ENCODE measurements at places on chromosomes 2 and 18.

DNA sequence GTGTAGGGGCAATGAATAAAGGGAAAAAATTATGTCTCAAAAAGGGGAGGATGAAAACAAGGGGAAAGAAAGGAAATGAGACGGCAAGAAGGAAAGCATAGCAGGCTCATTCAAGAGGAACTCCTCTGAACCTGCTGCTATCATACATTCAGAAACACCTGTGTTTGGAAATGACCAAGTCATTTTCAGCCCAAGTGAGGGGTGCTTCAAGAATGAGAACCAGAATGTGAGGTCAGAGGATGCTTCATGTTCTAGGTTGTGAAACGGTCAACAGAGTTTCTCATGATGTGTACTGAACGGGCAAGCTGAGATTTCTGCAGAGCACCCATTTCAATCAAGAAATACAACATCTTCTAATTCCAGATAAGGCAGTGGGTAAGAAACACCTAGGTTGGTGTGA, 1367.2 kb upstream of the CELF4 start:
- no peak for DNase-seq

DNA sequence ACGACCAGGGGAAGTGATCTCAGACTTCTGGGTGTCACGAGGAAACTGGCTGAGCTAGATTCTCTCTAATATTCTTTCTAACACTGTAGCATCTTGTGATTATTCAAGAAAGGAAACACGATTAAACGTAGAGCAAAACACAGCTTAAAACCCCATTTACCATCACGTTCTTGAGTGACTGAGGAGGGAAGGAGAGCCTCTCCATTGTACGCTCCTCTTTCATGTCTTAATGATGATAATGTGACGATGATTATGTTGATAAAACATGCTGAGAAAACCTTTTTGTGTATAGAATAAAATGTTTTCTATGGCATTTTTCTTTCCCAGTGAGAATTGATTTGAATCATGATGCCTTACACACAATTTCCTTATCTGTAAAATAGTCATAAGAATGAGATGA, 705.6 kb upstream of the ID2 start:
- no peak for DNase-seq

- DNase-seq = no peak
These were observed 148.0 kb downstream of the TTC32 start for GRCh38 chr2:19753818-19754217.

DNA sequence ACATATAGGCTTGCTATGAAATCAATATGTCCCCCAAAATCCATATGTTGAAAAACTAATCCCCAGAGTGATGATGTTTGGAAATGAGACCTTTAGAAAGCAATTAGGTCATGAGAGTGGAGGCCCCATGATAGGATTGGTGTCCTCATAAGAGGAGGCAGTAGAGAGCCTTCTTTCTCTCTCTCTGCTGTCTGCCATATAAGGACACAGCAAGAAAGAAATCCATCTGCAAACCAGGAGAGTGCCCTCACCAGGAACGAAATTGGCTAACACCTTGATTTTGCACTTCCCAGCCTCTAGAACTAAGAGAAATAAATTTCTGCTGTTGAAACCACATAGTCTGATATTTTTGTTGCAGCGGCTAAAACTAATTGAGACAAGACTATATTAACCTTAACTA, 89.5 kb downstream of the NBAS start:
- DNase-seq = no peak

- no peak for DNase-seq
These were observed 57.4 kb downstream of the SPP2 start for GRCh38 chr2:234107861-234108260.

GRCh38 chr2:197219636-197220035, 90.9 kb downstream of the ANKRD44 start:
- DNase-seq = no peak

DNA sequence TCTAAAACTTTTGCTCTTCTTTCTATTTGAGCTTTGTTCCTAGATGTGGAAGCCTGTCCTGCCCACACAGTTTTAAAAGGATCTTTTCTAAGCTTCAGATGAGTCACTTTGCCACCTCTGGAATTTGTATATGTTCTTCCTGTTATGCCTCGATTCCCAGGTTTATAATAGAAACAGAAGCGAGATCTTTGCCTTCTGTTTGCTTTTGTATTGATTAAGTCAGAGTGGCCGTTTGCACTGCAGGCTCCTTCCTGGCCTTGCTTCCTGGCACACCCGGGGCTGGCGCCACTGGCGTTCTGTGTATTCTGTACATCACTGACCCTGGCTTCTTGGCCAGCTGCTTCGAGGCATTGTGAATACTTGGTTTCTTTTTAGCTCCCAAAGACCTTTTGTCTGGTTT, 91.8 kb downstream of the MTCL1 start:
- no peak for DNase-seq

DNA sequence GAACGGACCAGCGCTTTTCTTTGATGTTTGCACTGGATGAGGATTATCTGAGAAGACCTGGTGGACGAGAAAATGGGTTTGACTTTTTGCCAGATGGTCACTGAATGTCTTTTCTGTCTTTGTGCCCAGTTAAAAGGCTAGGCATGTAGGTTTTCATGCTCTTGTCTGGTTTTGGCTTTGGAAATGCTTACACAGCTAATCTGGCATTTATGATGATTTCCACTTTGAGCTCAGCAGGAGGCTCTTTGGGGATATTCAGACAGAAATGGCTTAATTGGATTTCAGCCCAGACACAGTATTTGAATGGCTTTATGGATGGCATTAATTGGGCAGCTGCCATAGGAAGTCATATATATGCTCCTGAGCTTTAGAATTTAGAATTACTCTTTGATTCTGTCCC, 59.6 kb downstream of the NCK2 start:
- DNase-seq = no peak

DNA sequence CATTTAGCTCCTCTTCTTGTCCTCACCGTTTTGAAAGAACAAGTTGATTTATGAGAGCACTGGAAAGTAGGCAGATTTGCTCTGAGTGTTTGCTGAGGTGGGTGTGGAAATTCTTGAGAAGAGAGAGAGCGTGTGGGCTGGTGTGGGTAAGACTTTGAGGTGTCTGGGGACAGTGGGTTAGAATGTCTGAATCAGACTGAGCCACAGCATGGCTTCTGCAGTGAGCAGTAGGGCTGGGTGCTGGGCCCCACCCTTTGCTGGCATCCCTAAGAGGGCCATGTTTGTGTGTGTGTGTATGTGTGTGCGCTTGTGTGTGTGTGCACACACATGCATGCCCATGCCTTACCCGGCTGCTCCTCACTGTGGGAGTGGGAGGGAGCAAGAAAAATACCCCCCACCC, 63.7 kb downstream of the COPS8 start:
- DNase-seq = no peak

DNA sequence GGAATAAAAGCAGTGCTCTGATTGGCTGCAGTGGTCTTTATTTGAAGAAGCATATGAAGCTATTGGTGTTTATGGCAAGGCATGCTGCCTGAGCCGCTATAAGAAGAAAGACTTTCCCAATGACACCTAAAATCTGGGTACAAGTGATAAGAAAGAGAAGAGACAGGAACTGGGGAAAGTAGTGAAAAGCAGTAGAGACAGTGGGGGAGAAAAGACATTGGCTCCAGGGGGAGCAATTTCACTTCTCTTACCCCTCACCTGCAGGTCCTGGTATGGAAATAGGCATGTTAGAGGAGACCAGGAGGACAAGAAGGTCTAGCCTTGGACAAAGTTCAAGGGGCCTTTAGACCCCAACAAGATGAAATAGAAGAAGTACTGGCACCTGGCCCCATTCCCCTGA, 47.1 kb downstream of the PLCL1 start:
- no peak for DNase-seq

GRCh38 chr2:156399950-156400705, 36.1 kb upstream of the GPD2 start:
- DNase-seq = peak; percentile 64

DNA sequence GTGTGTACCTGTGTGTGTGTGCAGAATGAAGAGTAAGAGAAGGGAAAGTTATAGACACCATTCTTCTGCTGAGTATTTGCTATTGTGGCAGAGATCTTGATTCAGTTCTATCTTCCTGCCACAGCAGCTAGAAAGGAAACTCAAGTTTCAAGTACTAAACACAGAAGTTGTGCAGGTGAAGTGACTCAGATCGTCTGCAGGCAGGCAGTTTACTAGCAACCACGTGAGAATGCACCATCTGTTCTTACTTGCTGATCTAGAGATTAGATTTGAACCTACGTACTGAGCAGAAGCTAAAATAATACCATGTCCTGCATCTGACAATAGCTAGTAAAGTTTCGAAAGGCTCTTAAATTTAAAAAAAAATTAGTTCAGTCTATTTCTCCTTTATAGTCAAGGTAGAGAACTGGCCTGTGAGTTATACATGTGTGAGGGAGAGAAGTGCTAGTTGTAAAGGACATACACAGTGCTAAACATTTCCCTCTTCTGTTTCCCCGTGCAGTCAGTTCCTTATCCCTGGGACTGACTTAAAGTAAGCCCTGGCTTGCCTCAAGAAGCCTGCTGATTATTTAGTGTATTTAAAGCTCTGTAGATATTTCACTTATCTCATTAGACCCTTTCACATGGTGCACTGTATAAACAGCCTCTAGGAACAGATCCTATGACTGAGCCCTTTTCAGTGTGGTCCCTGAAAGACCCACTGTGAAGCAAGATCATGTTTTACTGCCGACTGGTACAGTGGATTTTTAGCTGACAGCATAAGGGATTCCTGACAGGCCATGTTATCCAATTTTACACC, 45.0 kb downstream of the SLC38A11 start:
- no peak for DNase-seq

- peak; percentile 74 for DNase-seq
These were observed 92.4 kb upstream of the RMDN2 start for GRCh38 chr2:37832590-37833197.

DNA sequence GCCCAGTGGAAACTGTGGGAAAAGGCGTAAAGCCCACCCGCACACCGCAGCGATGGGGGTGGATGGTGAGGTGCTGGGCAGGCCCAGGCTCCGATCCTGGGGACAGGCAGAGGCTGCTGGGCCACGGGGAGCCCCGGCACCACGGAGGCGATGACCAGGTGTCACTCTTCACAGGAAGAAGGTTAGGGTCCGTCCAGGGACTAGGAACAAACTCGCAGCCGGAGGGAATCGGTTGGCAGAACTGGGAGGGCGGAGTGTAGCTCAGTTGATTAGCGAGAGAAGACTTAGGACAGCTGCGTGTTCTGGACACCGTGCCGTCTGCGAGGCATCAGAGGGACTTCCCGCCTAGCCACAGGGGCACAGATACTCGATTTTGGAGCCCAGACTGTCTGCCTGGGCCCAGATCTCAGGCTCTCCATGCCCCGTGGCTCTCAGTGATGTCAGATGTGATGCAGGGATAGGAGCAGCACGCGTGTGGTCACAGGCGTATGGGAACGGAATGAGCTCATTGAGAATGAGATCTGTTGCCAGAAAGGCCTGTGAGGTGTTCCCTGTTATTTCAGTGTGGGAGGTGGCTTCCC, 16.1 kb upstream of the ALLC start:
- no peak for DNase-seq

- DNase-seq = no peak
These were observed 176.3 kb downstream of the PIK3C3 start for GRCh38 chr18:42131066-42131929.

- DNase-seq = no peak
These were observed 450.7 kb upstream of the PIK3C3 start for GRCh38 chr18:41504316-41504715.

GRCh38 chr2:117692001-117692763, 122.3 kb upstream of the DDX18 start:
- no peak for DNase-seq
